ENCODE measurements at places on chromosomes 11 and 22.

DNA sequence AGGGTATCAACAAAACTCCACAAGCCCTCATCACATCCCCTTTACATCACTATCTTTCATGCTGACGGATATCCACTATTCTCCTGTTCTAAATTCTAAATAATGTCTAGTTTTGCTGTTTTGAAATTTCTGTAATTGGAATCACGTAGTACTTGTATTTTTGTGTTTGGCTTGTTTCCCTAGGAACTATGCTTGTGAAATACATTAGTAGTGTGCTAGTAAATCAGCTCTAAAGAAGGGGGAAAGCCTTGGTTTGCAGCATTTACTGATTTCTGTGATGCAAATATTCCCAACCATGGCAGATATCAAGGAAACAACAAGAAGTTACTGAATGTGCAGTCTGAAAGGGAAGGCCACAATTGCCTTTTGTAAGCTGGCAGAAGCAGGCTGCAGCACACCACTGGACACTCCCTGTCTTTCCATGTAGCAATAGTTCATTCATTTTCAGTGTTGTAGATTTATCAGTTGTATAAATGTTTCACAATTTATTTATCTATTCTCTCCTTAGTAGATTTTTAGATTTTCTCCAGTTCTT, 4.7 kb upstream of the FOLH1 start:
- no peak for DNase-seq

DNA sequence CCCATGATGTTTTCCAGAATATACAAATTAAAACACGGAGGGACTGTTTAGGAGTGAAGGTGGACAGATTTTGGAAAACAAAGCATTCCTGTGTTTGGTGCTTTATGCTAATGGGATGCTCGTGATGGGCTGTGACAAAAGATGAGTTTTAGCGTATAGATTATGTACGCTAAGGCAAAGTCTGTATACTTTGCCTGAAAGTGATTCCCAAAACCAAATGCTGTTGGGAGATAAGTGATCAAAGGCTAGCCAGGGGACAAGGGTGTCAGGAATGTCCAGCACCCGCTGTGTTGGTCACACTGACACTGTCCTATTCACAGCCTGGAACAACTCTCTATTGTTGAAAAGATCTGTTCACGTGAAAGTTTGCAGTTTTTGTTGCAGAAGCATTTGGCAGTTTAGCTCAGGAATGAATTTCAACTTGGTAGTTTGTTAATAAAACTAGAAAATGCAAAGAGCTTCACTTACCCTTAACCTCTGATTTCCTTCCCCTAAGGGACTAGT, 1.5 kb downstream of the JAM3 start:
- DNase-seq: no peak

DNA sequence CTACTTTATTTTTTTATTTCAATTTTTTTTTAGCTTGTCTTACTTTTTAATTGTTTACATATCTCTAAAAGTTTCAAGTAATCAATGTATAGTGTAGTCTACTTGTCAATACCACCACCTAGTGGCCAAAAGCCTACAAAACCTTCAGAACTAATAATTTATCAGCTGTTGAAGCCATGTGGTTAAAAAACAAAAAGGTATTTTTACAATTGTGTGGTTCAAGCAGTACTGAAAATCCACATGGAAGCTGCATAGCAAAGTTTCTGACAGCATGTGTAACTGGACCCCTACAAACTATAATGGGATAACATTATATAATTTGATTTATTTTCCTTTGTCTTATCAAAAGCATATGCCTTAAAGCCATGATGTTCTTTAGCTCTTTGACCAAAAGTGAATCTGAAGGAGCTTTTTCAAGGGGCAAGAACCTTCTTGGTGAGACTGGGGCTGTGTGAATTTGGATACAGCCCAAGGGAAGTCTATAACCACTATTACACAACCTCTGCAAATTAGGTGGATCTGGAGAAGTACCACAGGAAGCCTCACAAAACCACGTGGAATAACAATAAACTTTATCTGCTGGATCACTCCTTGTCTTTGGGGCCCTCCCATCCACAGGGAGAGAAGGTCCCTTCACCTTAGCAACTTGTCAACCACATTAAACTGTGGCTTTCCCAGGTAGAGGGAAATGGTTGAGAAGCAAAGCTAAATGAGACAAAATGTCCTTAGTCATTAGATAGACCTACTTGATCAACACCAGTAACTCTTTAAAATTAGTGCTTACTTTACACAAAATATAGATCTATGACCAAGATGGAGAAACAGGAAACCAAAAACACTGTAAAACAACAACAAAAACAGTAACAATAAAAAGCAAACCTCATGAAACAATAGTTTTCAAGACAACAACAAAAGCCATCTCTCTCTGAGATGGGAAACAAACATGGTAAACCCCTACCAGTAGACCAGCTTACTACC, 9.9 kb downstream of the NARS2 start:
- DNase-seq: no peak

DNA sequence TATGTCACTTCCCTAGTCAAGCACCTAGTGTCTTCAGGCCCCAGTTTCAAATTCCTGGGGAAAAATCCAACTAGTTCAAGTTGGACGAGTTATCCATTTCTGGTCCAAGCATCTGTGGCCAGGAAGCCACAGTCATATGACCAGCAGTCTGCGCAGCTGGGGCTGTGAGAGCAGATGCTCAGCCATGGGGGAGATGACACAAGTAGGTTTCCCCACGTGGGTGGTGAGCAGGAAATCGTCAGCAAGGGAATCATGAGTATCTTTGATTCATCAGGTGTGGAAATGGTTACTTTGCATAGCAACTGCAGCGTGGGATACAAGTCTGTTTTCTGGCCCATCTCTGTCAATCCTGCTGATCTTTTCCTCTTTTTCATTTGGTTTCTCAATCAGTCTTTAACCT, 185.3 kb downstream of the C11orf91 start:
- DNase-seq: no peak
